ENCODE measurements at places on chromosomes 6 and 20. TPM values are rescaled to one million over a fixed set of nuclear protein-coding genes. Genes with fewer than 3 reads are reported as not detected.

The HLA-DQA1 gene
- total RNA-seq = 46.7 TPM

The EFCAB8 gene
- total RNA-seq = 1.2 TPM

The XRN2 gene
- total RNA-seq = 52.9 TPM

The MYCT1 gene
- 0.25 TPM for total RNA-seq

DNA sequence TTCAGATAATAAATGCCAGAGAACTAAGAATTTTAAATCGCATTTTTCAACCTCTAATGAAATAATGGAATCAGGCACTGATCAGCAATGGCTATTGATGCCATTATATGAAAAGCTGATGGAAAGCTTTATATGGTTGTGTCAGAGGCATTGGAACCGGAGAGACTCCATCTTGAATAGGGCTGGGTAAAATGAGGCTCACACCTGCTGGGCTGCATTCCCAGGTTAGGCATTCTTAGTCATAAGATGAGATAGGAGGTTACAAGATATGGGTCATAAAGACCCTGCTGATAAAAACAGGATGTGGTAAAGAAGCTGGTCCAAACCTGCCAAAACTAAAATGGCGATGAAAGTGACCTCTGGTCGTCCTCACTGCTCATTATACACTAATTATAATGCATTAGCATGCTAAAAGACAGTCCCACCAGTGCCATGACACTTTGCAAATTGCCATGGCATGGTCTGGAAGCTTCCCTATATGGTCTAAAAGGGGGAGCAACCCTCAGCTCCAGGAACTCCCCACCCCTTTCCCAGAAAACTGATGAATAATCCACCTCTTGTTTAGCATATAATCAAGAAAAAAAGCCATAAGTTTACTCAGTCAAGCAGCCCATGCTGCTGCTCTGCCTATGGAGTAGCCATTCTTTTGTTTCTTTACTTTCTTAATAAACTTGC lies 40.2 kb upstream of the CD83 start:
- no peak for DNase-seq

- no peak for DNase-seq
Measured at GRCh38 chr6:168684471-168684870, 243.5 kb downstream of the SMOC2 start.

- DNase-seq = no peak
Measured at GRCh38 chr6:113447088-113447831, 409.9 kb upstream of the MARCKS start.

DNA sequence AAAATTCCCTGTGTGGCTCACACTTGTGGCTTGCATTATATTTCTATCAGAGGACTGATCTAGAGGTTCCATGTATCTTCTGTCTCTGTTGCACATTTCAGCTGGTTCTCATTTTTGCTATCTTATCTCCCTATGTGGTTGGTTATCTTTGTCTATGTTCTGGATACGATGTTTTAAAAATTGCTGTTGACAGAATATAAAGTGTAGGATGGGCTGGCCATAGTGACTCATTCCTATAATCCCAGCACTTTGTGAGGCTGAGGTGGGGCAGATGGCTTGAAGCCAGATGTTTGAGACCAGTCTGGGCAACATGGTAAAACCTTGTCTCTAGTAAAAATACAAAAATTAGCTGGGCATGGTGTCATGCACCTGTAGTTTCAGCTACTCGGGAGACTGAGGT lies 9.9 kb upstream of the ULBP3 start:
- no peak for DNase-seq

- DNase-seq = no peak
Measured at GRCh38 chr6:137913434-137913833, 46.4 kb downstream of the TNFAIP3 start.

DNA sequence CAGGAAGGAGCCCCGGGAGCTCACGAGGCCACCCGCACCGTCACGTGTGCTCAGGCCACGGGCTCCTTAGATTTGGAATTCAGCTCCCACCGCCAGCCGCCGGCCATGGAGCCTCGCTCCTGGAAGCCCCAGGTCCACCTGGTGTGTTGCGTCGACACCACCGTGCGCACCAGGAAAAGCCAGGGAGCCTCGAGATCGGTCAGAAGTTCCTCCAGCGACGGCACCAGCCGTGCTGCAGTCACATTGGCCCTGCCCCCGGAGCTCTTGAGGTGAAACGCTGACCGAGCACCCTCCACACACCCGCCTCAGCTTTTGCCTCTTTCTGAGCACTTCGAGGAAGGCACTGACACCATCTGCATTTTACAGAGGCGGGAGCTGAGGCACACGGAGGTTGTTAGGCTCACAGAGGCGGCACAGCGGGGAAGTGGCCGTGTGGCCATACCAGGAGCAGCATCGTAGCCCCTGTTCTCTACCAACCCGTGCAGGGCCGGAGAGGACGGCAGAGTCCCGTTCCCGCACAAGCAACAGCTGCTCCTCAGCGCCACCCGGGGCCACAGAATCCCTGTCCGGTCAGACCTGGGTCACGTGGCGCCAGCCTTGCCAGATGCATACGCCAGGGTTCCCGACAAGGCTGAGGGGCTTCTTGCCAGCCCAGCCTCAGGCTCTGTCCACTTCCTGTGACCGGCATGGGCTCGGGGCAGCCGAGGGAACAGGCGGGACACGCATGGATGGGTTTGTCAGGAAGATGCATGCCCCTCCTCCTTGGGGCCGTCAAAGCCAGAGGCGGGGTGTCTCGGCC lies 7.6 kb downstream of the NKAIN4 start:
- DNase-seq = no peak

DNA sequence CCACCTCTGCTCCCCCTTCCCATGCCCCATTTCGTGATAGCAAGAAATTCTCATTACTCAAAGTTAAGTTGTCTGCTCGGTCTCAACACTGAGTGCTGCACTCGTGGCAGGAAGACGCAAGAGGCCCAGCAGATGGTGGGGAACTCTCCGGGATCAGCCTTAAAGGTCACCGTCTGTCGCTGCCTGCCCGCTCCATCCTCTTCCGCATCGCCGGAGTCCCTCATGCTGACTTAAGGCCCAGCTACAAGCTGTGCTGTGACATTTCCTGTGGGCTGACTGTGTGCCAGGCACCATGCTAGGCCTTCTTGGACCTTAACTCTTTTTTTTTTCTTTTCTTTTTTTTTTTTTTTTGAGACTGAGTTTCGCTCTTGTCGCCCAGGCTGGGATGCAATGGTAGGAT lies 17.8 kb downstream of the GRM4 start:
- no peak for DNase-seq

- no peak for DNase-seq
Measured at GRCh38 chr20:35319871-35320197, 27.6 kb upstream of the FAM83C start.

- no peak for DNase-seq
Measured at GRCh38 chr6:135811644-135812526, 39.6 kb upstream of the PDE7B start.

GRCh38 chr6:42030585-42031506 lies 19.5 kb upstream of the TAF8 start:
- no peak for DNase-seq

GRCh38 chr6:136763255-136763654 lies 29.0 kb downstream of the MAP3K5 start:
- no peak for DNase-seq

DNA sequence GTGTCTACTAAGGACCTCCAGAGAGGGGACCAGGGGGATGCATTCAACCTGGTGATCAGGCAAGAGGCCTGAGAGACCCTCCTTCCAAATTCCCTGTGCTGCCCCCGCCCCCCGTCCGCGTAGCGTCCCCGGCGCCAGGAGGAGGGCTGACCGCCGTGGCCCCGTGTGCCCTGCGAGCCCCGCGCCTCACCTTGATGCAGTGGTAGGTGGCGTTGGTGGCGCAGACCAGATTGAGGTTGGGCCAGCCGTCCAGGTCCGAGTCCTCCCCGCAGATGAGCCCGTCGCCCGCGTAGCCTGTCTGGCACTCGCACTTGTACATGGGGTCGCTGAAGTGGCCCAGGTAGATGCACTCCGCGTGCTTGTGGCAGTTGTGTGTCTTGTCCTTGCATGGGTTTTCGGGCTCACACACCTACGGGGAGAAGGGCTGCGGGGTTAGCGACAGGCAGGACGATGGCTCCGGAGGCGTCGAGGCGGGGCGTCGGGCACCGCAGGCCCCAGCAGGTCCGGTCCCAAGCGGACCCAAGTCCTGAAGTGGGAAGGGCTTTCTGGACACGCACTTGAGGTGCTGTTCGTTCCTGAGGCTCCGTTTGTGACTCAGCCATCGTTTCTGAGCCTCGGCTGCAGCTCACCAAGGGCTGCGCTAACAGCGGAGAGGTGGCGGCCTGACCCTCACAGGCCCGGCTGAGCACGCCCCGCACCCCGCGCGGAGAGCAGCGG lies 21.7 kb downstream of the THBS2 start:
- no peak for DNase-seq

- no peak for DNase-seq
Measured at GRCh38 chr6:41344876-41345275, 9.5 kb downstream of the NCR2 start.

DNA sequence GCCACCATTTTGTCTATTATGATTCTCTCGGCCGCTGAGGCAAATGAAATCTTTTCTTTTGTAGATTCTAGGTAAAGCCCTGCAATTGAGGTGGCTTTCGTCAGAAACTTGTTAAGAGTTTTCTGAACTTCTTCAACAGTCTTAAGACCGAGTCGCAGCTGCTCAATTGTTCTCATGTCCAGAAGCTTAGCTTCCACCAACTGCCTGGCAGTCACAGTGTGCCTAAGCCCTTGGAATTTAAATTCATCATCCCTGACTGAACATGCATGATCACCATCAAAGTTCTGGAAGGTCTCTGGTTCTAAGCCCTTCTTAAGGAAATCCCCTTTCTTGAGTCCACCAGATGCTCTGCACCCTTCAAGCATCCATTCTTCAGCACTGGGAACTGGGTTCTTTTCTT lies 25.7 kb downstream of the DST start:
- DNase-seq = no peak

Data from natural killer cell (primary cell).